ENCODE measurements at places on chromosomes 3 and 15.
A peak's percentile ranks its signal among the peaks of the same experiment; 100 is the strongest.

DNA sequence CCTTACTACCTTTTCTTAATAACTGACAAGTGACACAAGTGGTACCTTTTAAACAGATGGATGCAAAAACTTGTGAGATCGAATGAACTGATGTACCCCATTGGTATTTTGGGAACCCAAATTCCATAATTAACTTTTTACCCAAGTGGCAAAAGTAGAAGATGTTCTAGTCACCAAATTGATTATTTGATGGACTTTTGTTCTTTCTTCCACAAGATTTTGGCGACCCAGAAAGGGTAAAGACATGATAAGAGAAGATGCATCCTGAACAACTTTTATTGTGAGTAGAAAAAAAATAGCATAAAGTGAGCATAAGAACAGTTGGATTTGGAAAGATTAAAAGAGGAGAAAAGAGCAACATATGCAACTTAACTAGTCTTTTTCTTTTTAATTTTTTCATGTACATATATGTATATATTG, 159.5 kb downstream of the TIGIT start:
- DNase-seq: no peak

DNA sequence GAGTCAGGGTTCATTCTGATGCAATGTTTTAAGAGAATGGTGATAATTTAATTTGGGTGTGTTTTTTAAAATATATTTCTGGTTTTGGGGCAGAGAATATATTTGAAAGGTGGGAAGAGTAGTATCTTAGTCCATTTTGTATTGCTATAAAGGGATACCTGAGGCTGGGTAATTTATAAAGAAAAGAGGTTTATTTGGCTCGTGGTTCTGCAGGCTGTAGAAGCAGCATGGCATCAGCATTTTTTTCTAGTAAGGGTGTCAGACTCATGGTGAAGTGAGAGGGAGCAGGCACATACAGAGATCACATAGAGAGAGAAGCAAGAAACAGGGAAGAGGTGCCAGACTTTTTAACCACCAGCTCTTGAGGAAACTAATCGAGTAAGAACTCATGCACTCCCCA, 152.7 kb downstream of the SHOX2 start:
- no peak for DNase-seq

GRCh38 chr3:40739971-40740370, 215.2 kb downstream of the ZNF621 start:
- DNase-seq: no peak

DNA sequence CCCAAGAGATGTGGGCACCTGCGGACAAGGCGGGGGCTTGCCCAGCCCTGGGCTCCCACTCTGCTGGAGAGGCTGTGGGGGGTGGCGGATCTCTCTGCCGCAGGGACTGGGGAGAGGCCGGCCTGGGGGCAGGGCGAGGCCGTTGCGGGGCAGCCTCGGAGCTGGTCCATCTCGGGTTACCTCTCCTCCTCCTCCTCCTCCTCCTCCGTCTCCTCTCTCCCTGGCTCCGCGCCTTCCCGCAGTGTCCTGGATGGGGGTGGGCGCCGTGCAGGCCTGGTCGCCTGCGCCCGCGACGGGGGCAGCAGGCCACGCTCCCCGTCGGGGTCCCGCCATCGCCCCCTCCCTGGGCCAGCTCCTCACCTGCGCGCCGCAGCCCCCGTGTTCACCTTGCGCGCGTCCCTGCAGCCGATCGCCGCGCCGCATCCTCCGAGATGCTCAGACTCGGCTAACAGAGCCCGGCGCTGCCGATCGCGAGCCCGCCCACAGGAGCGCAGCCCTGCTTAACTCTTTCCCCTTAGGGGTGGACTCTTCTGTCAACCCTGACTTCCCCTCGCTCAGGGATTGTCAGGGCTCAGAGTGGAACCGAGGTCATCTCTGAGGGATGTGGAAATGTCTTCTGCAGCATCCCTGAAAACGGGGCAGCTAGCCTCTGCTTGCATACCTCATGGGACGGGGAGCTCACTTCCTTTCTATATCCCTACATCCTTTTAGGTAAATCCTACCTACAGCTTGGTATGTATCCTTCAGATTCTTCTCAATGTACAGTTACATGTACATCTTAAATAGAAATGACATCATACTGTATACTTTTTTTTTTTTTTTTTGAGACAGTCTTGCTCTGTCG, at the start of gene PRRT3:
Gene PRRT3, minus strand, starts transcription at position 447 of the 844 bp plus-strand sequence. CDS start 2,293 bp downstream, outside the sequence.
- peak; percentile 63 for DNase-seq

- DNase-seq: peak; percentile 59
These were observed 6.9 kb upstream of the FOXB1 start for GRCh38 chr15:59997070-59997701.

DNA sequence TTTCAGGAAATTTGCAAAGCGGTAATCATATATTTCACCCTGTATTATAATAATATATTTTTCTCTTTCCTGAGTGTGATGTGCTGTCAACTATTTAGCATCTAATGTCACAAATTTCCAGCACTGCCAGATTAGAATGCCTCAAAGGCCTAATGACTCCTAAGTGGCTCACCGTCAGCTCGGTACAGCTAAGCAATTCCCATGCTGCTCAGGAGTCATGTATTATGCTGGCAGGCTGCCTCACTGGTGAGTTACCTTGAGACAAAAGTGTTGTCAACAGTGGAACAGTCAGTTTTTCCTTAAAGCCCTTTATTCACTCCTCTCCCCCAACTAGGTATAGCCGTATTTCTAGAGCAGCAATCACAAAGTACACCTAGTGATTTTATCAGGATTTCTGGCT, 83.6 kb downstream of the NSUN3 start:
- DNase-seq: no peak

Data from stimulated activated CD4-positive, alpha-beta T cell treated with anti-CD3 and anti-CD28 coated beads, Interleukin-12 subunit alpha, Interleukin-12 subunit beta, amount 100 ng/mL, for 4 hours (primary cell).